ENCODE measurements at places on chromosomes 11 and 22.

GRCh38 chr11:35218956-35219355, 80.0 kb downstream of the CD44 start:
- DNase-seq = no peak

DNA sequence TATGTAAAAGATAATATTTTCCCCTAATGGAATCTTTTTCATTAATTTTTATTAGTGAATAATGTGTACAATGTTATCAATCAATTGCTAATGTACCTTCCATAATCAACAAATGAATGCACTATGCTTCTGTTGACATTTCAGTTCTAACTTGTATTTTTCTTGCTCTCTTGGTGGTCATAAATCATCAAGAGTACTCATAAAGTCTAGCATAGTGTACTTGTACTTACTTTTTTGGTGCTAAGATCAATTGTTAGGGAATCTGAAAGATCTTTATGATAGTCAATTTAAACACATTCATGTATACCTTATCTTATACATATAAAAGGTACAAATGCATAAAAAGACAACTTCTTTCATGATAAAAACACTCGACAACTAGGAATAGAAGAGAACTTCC, 10.5 kb downstream of the ENTHD1 start:
- DNase-seq = no peak

DNA sequence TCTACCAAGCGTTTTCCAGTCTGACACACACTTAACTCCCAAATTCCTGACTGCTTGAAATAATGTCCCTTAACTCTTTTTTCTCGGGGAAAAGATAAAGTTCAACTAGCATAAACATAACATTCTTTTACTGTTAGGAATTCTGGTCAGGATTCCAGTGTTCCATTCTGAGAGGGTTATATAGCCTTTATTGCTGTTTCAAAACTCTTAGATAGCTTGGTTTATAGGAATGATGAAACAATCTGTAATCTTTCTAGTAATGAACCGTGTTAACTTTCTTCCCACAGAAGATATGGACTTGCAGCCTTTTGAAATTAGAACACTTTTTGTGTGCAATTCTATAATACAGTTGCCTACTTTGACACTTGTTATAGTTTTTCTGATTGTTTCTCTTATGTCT, 8.6 kb downstream of the REXO2 start:
- no peak for DNase-seq

DNA sequence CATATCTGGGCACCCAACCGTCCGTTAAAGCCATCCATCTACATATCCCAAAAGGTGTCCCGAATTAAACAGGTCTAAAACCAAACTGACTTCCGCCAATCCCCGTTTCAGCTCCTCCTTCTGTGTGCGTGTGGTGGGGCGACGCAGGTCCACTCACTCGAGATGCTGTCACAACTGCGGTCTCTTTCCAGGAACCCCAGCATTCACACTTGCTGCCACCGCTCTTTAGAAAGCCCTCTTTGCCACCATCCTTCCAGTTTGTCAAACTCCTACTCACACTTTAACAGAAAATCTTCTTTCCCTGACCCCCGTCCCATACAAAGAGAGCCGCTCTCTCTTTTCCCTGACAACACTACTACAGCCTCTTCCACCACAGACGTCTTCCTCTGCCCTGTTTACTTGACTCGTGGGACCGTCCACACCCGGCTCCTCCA, 467 bp downstream of the ESS2 start:
- DNase-seq = no peak

DNA sequence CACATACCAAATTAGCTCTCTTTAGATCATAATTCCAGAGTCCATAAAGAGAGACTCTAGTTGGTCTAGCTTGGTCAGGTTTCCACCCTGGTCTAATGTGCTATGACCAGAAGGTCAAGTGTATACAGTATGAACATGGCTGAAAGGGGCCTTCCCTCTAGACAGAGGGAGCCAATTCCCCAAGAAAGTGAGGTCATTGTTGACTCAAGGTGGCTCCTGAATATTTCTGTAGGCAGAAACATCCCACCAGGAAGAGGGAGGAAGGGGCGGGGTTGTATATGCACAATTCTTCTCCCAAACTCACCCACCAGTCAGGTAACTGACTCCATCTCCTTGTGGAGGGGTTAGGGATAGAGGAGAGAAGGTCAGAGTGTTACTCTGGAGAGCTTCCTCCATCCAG, 281.8 kb upstream of the PLET1 start:
- no peak for DNase-seq

GRCh38 chr11:62399878-62400266, 19.0 kb upstream of the SCGB1A1 start:
- no peak for DNase-seq

DNA sequence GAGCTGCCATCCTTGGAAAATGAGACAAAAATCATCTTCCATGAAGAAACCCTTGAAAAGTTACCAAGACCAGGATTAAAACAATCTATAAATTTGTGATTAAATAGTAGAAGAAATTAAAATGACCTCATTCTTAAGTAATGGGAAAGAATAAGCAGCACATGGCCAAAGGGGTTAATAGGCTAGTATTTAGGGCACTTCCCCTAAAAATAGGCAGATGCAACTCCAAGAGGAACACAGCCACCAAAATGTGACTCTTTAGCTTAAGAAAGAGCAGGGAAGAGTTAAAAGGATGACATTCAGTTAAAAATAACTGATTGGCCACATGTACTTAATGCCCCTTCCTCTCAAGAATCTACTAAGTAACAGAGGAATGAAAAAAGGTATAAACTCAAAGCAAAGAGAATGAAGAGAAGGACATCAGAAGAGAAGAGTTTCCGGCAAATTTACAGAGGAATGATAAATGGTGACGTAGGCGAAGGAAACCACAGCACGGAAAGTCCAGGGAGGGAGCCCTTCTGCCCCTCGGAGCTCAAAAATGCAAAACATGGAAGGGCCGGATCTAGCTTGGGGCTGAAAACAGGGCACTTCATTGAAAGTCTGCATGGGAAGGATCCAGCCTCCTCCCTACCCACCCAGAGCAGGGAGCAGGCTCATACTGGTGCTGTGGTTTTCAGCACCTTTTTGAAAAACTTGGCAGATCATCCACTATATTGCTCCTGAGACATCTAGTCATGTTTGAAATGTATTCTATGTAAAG, 17.8 kb downstream of the SCUBE2 start:
- no peak for DNase-seq

DNA sequence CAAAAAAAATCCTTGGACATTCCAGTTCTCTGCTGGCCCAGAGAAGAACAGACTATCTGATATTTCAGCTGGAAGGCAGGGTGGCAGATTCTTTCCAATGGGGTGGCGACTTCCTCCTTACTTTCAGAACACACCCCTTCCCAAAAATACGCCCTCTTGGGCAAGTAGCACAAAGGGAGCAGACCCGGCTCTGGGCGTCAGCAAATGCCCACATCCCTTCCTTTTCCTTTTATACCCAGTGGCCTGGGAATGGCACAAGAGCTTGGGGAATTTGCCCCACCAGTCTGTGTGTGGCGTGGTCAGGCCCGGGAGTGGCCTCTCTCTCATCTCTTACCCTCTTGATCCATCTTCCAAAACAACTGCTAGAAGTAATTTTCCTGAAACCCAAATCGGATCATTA, 33.0 kb upstream of the NUP160 start:
- DNase-seq = no peak

GRCh38 chr11:91850533-91851275, 373.9 kb upstream of the FAT3 start:
- DNase-seq = no peak

DNA sequence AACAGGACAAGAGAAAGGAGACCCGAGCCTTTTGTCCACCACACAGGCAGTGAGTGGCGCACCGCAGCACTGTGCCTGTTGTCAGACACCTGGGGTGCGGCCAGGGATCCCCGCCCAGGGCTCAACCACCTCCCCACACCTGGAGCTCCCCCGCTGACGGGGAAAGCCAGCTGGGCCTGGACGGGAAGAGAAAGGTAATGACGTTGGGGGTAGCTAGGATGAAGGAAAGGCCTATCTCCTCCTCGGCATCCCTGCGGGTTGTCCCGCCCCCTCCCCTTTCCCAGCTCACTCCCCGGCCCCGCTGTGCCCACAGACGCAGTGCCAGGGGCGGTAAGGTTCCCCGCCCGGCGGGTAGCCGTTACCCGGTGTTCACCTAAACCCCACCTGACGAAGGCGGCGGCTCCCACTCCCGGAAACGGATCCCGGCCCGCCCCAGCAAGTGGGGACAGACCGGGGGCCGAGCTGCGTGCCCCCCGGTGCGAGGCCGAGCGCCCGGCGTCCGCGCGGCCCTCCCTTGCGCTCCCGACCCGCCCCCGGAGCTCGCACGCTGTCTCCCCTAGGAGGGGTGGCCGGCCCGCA, 495 bp downstream of the HYOU1 start:
- DNase-seq = no peak

DNA sequence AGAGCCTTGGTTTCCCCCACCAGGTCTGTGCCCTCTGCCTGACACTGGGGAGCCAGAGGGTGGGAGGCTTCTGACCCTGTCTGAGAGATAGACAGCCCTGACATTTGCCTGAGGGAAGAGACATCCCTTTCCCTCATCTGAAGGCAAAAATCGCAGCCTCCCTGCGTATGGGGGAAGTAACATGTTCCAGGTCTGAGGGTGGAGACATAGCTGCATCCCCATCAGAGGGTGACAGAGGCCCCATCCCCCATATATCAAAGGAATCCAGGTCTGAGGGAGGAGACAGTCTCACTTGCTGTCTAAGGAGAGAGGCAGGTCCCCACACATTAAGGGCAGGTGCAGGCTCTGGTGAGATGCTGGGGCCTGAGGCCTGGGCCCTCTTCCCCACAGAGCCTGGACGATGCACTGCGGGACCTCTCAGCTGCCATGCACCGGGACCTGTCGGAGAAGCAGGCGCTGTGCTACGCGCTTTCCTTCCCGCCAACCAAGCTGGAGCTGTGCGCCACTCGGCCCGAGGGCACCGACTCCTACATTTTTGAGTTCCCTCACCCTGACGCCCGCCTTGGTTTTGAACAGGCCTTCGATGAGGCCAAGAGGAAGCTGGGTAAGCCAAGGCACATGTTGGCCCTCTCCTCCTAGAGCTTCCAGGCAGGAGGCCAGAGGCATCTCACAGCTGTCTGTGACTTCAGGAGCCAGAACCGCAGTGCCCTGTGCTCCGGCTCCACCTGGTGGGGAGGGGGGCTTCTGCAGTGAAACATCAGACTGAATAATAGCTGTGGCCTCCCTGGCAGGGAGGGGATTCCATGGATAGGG, 16.1 kb upstream of the RELT start:
- no peak for DNase-seq

- DNase-seq = no peak
These were observed 25.0 kb downstream of the SERGEF start for GRCh38 chr11:17987826-17988225.

- peak; percentile 42 for DNase-seq
These were observed 16.9 kb upstream of the SPTY2D1 start for GRCh38 chr11:18650859-18651557.

DNA sequence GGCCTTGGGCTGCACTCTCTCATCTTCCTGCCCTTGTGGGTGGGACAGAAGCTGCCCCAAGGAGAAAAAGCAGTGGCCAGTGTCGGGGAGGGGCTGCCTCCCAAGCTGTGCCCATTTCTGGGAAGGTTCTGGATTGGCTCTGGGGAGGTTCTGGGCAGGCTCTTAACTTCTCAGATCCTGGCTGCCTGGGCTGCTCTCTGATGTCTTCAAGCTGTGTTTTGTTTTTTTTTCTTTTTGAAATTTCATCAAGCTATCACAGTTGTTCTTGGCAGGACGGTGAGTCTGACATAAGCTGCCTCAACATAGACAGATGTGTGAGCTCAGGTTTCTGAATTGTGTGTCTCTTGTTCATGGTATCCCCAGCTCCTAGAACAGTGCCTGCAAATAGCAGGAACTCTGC, 1032.0 kb downstream of the BRD1 start:
- DNase-seq = no peak

GRCh38 chr11:117204283-117205080, 5.3 kb downstream of the TAGLN start:
- DNase-seq = no peak

GRCh38 chr11:121023848-121024751, at the start of gene TBCEL:
TSS of gene TBCEL (plus strand) at chr11:121024102. CDS start at chr11:121045691, 21,589 bp downstream.
- peak; percentile 66 for DNase-seq

- no peak for DNase-seq
These were observed 99.7 kb upstream of the SYT13 start for GRCh38 chr11:45385844-45386243.

GRCh38 chr11:63870351-63871140, 31.6 kb downstream of the MARK2 start:
- no peak for DNase-seq

GRCh38 chr11:109677876-109678275, 255.9 kb downstream of the C11orf87 start:
- no peak for DNase-seq

GRCh38 chr11:76208438-76209374, 2.4 kb upstream of the WNT11 start:
- peak; percentile 44 for DNase-seq

DNA sequence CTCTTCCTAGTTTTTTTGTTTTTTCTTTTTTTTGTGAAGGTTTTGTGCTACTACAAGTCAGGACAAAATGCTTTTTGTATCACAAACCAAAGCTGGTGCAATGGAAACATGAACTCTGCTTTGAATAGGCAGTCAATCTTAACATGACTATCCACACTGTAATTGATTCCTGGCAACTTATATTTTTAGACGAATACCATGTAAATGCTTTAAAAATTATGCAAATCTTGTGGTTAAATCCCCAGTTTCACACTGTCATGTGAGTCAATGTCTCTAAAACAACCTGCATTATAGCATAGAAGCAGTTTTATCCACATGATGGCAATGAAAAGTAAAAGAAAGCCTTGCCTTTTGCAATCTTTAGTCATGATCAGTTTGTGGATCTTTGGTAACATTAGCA, 8.9 kb downstream of the TRPC6 start:
- no peak for DNase-seq

GRCh38 chr11:119421941-119422808, 797 bp downstream of the THY1 start:
- no peak for DNase-seq

- DNase-seq = no peak
These were observed 52.9 kb downstream of the APOL1 start for GRCh38 chr22:36305813-36306212.

- no peak for DNase-seq
These were observed 40.1 kb downstream of the CTSC start for GRCh38 chr11:88297421-88297820.

- no peak for DNase-seq
These were observed 2.8 kb upstream of the DIXDC1 start for GRCh38 chr11:111934306-111934705.

GRCh38 chr22:48713272-48714205, 1114.1 kb downstream of the BRD1 start:
- no peak for DNase-seq

DNA sequence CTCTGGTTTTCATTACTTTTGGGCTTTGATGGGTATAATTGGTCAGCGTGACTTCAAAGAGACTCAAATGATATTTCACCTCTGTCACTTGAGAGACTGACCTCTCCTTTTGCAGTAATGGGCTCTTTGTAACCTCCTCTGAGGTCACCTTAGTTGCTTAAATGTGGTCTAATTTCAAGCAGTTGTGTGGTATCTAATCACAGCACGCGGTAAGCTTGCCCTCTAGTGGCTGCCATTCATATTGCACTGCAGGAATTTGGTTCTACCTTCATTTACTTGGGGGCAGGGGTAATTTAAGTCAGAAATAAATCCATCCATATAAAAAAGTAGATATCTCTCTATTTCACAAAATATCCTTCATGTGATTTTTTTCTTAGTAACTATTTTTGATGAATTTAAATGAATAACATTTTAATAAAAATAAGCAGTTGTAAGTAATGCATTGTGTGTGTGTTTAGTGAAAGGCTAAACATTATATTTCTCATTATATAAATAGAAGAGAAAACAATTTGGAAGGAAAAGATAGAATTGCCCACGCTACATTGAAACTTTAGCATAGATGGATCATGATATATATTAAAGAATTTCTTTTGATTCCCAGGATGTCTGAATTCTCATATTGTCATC, 55.0 kb upstream of the ANO3 start:
- DNase-seq = no peak
